ENCODE measurements at places on chromosomes 6 and 20.

DNA sequence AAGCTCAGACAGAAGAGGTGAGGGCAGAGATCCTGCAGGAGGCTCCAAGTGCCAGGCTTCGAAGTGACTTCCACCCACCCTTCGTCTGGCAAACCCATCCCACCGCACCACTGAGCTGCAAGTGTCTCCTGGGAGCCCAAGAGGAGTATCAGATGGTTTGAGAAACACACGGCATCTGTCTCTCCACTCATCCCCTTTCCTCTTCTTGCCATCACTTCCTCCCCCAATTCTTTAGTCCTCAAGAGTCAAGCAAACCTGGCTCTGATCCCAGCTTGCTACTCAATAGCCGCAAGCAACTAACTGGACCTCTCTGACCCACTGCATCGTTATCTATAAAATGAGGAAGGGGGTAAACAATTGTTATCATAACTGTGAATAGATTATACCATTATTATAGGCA, 142.1 kb downstream of the BMP7 start:
- DNase-seq, result no peak

DNA sequence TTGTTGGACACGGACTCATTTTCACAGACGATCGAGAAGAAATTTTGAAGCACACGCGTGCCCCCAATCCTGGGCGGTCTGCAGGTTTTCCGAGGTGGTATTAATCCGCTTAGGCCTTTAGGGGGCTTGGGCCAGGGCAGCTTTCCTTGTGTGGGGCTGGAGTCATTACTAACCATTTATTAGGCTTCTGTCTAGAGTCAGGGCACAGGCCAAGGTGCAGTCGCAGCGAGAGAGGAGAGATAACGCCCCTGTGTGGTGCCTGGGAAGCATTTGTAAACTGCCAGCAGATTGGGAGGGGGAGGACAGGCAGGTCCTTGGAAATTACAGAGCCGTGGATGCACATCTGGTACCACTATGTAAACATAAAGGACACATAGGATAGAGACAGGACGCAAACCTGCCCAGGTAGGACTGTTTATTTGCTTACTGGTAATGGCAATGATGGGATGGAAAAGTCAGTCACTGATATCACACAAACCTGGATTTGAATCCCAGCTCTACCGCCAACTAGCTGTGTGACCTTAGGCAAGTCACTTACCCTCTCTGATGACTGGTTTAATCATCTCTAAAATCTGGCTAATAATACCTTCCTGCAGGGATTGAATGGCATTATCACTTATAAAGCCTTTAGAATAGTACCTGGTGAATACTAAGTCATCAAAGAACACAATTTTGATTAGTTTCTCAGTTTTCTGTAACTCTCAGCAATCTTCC, 76.4 kb downstream of the TMEM242 start:
- no peak for DNase-seq

GRCh38 chr6:99867026-99867425, 127.0 kb downstream of the MCHR2 start:
- no peak for DNase-seq

GRCh38 chr20:36491901-36492617, 49.3 kb upstream of the MYL9 start:
- DNase-seq, result peak; percentile 59

DNA sequence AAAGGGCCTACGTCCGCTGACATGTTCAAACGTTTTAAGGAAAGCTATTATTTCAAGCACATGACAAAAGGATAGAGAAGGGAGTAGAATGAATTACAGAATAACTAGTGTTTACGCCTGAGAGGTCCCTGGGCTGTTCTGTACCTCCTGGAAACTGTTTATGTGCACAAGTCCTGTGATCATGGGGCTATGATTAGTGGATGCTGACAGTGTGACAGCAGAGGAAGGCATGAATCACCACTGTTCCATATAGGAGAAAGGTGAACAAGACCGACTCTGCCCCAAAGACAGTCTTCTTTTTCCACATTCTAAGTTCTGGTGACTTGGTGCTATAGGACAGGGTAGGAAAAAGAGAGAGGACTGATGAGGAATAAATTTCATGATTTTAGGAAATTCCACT, 249.2 kb upstream of the PRDM1 start:
- no peak for DNase-seq

DNA sequence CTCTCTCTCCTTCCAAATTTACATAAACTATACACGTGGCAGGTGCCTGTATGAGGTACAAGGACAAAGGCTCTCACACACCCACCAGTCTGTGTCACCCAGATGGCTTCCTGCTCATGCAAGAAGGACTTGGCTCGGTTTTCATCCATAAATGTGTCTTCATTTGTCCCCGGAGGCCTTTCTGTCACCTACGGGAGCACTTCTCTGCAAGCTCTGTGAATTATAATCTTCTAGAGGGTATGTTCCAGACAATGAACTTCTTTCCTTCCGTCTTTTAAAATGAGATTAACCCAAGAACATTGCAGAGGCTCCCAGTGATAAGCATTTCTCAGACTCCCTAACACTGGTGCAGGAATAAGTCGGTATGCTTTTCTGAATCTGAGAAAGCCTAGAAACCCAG, 123.6 kb downstream of the PTPRT start:
- no peak for DNase-seq

- DNase-seq, result no peak
These were observed 45.3 kb upstream of the FAM50B start for GRCh38 chr6:3803627-3804468.

- DNase-seq, result no peak
These were observed 237.2 kb downstream of the FARS2 start for GRCh38 chr6:5498579-5498899.

DNA sequence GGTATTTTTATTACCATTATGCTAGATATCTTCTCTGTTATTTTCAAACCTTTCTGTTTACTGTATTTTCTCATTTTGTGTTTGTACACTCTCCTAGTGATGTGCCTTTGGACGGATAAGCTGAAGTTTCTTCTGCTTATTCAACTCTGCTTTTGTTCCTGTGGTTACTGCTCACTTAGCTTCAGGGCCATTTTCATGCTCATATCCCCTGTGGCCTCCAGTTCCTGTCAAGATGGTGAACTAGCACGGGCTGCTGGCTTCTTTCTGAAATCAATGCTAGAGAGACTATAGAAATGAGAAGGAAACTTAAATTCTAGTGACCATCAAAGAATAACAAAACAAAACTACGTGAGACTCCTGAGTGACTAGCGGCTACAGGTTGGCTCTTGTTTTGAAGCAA, 6.8 kb upstream of the CST8 start:
- no peak for DNase-seq

DNA sequence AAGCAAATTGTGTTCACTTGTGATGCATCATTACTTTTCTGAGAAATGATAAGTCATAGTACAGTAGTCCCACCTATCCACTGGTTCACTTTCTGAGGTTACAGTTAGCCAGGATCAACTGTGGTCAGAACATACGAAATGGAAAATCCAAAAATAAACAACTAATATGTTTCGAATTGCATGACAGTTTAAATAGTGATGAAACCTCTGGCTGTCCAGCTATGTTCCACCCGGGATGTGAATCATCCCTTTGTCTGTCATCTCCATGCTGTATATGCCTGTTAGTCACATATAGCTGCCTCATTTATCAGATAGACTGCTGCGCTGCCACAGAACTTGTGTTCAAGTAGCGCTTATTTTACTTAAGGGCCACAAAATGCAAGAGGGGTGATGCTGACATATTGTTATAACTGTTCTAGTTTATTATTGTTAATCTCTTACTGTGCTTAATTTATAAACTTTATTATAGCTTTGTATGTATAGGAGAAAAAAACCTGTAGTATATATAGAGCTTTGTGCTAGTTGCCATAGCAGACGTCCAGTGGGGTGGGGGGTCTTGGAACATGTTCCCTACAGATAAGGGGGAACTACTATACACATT, 29.2 kb downstream of the AFDN start:
- DNase-seq, result no peak

DNA sequence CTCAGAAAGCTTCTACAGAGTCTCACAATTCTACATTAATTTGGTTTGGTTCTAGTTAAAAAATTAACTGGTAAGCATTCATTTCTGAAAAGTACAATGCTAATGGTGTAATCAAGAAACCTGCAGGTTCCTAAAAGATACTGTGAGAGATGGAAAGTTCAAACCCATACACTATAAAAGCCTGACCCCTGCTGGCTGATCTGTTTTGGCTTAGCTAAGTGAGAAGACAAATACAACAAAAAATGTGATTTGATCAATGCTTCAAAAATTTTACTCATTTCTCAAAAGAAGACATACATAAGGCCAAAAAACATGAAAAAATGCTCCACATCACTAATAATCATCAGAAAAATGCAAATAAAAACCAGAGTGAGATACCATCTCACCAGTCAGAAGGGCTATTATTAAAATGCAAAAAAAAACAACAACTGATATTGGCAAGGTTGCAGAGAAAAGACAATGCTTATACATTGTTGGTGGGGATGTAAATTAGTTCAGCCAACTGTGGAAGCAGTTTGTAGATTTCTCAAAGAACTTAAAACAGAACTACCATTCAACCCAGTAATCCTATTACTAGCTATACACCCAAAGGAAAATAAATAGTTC, 102.8 kb downstream of the MOXD1 start:
- peak; percentile 6 for DNase-seq

- peak; percentile 86 for DNase-seq
These were observed 121.7 kb upstream of the SLC2A12 start for GRCh38 chr6:134173936-134174671.

DNA sequence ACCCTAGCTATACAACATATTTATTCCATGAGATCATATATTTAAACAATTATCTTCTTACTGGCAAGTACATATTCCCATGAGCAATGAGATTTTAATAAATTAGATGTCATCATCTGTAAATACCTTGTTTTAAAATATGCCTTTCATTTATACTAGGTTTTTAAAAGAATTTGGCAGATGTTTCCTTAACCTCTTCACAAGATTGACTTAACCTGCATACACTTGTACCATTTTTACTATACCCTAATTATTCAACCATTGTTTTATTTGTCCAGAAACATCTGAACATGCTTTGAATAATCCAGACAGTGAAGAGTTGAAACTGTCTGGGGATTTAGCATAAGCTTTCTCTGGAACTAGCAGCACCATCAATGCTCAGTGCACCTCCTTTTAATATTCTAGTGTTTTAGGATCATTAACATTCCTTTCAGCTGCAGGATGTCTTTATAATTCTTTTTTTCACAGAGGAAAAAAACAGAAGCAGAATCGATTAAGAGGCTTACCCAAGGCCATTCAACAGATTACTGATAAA, 188.0 kb upstream of the TENT5A start:
- DNase-seq, result no peak

DNA sequence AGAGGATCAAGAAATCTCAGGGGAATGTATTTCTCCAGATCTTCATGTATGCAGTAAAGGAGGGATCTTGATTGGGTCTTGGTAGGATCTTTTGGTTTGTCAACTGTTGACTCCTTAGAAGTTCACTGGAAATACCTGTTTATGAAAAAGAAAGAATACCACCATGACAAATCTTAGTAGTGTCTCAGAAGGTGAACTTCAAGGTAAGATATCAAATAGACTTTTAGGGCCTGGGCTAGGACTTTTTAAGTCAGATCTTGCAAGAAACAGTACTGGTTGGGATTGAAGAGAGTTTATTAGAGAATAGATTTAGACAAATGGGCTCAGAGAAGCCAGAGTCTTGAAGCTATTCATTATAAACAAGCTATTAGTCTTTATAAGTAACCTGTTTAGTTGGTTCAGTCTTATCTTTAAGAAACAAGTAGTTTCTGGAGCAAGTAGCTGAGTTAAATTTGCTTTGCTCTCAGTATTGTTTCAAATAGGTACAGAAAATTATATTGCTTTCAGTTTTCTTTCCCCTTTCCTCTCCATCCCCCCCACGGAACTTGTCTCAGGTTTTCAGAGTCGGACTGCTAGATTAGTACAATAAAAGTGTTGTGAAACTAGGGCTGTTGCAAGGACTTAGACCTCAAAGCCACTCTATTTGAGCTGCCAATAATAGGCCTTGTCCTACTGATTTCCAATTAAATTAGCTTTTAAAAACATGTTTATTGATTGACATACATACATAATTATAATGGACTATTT, 529.1 kb upstream of the CITED2 start:
- DNase-seq, result no peak

DNA sequence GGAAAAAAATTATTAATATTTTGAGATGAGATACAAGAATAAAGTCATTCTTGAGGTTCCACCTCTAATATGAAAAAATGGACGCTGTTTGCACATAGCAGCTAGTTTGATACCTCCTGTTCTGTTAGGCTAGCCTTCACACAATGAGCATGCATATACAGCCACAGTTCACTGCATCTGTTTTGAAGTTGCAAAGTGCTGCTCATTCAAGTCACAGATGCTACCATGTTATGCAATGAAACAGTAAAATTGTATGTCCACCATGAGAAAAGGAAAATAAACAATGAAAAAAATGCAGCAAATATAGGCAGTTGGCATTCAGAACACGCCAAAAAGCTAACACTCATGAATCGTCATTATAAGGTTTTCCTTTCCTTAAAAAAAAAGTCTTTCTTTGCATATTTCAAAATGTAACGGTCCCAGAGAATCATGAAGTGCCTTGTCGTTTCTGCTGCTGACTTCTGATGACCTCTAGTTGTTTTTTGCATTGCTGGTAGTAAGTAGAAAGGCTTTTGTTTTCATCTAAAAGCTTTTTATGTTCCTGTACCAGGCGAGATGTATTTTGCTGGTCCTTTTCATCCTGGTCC, 70.7 kb downstream of the MAP3K7 start:
- DNase-seq, result no peak

DNA sequence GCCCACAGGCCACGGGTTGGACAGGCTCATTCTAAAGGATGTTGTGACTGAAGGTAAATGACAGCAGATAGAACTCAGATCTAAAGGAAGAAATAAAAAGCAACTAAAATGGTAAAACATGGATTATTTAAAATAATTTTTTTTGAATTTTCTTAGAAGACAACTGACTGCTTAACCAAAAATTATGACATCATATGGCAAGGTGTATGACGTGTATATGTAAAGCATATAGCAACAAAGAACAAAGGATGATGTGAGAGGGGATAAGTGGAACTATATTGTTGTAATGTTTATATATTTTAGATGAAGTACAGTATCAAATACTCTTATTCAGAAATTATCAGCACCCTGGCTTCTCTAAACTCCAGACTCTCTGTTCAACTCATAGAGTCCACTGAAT, 38.6 kb downstream of the NPEPL1 start:
- DNase-seq, result no peak

- no peak for DNase-seq
These were observed at the start of gene DBNDD2 for GRCh38 chr20:45407783-45408645. DBNDD2 (plus strand) TSS chr20:45408289; CDS start chr20:45408468, 179 bp downstream.

- no peak for DNase-seq
These were observed 942.5 kb upstream of the CITED2 start for GRCh38 chr6:140316966-140317365.

DNA sequence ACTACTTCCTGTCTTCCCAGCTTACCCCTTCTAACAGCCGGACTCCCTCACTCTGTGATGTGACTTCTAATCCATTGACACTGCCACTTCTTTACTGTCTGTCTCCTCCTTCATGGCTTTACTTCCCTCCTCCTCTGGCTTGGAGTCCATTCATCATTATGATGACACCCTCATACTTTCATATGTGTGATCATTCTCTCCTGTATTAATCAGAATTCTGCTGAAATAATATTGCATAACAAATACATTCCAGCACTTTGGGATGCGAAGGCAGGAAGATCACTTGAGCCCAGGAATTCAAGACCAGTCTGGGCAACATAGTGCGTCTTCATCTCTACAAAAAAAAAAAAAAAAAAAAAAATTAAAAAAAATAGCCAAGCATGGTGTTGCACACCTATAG, 147.9 kb upstream of the BTBD3 start:
- no peak for DNase-seq

GRCh38 chr20:24853916-24854315, 95.2 kb upstream of the CST7 start:
- no peak for DNase-seq

GRCh38 chr6:111487661-111488060, 4.6 kb upstream of the REV3L start:
- peak; percentile 66 for DNase-seq

GRCh38 chr6:146889303-146889702, 290.5 kb downstream of the ADGB start:
- DNase-seq, result no peak
